ENCODE measurements at places on chromosomes 13 and 19.

- no peak for DNase-seq
These were observed 149.5 kb downstream of the PTPRS start for GRCh38 chr19:5191091-5191490.

GRCh38 chr19:3664879-3665642, 35.2 kb downstream of the PIP5K1C start:
- no peak for DNase-seq

DNA sequence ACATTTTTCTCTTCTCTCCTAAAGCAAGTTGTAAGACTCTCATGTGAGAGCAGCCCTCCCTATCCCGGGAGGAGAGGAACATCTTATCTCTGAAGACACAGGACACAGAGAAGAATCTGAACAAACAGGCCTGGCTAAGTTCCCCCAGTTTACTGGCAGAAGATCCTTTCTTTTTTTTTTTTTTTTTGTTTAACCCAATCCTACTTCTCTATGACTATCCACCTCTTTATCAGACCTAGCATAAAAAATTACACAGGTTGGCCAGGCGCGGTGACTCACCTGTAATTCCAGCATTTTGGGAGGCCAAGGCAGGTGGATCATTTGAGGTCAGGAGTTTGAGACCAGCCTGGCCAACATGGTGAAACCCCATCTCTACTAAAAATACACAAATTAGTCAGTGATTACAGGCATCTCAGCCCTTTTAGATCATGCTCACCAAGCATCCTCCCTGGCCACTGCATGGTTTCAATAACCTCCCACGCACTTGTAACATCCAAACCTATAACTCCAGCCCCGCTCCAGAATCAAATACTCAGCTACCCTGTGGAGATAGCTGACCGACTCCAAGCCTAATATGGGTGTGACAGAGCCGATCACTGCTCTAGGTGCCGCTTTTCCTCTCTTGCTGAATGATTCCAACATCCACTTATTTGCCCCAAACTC, 27.3 kb upstream of the MUC16 start:
- no peak for DNase-seq

DNA sequence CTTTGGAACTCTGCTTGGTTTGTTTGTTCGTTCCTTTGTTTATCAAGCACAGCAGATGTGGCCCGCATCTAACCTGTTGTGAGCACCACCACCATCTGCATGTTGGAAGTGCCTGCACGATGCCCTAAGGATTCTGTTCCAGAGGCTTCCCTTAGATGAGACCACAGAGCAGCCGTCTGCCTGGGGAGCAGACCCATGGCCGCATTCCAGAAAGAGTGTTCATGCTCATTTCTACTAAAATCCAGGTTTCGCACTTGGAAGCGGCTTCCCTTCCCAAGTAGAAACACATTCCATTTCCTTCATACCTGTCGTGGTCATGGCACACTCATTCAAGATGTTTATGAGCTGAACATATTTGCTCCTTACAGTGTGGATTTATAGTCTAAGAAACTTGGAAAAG, 27.2 kb downstream of the COL4A2 start:
- no peak for DNase-seq

DNA sequence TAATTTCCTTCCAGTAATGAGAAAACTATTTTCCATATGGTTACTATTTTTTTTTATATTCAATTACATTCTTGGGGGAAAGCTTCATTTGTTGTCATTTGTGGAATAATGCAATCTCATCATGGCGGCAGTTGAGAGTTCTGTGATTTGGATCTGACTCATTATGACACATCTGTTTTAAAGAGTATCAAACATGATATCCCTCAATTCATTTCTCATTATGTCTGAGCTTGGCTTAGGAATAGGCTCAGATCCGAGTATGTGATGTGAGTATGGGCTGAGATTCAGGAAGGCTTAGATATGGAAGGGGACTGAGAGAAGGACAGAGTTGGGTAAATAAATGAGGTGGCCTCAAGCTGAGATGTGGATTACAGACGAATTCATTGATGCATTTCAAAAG, 64.4 kb downstream of the POSTN start:
- no peak for DNase-seq

DNA sequence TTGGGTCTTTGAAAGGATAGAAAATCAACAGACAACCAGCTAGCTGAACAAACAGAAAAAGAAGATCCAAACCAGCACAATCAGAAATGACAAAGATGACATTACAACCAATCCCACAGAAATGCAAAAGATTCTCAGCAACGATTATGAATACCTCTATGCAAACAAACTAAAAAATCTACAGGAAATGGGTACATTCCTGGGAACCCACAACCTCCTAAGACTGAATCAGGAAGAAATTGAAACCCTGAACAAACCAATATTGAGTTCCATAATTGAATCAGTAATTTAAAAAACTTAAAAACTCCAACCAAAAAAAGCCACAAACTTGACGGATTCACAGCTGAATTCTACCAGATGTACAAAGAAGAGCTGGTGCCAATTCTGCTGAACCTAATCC, 20.9 kb upstream of the C1QTNF9B start:
- DNase-seq: no peak

DNA sequence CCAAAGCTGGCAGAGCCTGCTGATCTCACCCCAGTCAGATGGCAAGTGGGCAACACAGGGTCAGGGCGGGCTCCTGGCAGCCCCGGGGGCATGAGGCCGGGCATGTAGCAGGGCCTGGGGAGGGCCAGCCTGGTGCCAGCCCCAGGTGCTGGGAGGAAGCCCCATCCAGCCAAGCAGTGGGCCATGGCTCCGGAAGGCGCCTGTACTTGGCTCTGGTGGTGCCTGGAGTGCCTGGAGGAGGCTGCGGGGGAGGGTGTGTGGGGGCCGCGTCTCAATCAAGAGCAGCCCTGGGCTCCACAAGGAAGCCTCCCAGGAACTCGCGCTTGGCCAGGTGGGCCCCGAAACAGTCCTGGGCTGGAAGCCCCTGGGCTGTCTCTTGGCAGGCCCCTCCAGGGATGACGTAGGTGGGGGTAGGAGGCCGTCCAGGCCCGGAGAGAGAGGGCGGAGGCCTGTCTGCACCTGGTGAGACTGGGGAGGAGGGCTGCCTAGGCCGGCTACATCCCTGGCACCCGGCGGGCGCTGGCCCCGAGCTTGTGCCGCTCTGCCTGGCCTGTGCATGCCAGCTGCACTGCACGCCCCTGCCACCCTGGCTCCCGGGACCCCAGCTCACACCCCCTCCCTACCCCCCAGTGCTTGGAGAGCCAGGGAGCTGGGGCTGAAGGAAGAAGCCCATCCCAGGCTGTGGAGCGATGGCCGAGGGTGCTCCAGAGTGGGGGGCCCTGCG, 45.9 kb downstream of the COMP start:
- DNase-seq: no peak

DNA sequence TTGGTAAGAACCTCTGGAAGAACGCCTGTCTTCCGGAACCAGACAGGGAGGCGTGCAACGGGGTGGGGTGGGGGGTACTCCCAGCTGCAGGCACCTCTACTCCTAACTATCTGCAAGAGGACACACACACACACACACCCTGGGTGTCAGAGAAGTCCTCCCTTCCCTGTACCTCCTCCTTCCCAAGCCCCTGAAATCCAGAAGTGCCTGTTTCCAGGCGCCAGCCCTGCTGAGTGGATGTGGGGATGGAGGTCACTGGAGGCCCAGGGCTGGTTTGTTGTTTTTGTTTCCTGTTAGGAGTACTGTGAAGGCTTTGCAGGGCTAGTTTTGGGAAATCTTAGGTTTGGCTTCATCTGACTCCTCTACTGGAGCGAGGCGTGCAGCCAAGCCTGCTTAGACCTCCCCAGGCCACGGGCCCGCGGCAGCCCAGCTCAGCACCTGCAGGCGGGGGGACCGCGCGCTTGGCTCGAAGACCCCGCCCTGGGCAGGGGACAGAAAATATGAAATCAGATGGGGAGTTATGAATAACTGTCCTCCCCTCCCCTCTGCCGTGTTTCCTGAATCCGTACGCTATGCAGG, 36.4 kb downstream of the SOX1 start:
- DNase-seq: no peak

Measured in activated T-helper 2 cell treated with anti-CD3 and anti-CD28 coated beads, Interferon-gamma antibody, Interleukin-2, Interleukin-4, amounts not matched to agents 10 μg/mL and 5 μg/mL and 100 μg/mL, durations not matched to agents 14 hours and 24 hours and 36 hours (primary cell).